ENCODE measurements at places on chromosomes 3 and 15.

GRCh38 chr3:179181021-179181472, 32.9 kb downstream of the PIK3CA start:
- peak; percentile 87 for DNase-seq

DNA sequence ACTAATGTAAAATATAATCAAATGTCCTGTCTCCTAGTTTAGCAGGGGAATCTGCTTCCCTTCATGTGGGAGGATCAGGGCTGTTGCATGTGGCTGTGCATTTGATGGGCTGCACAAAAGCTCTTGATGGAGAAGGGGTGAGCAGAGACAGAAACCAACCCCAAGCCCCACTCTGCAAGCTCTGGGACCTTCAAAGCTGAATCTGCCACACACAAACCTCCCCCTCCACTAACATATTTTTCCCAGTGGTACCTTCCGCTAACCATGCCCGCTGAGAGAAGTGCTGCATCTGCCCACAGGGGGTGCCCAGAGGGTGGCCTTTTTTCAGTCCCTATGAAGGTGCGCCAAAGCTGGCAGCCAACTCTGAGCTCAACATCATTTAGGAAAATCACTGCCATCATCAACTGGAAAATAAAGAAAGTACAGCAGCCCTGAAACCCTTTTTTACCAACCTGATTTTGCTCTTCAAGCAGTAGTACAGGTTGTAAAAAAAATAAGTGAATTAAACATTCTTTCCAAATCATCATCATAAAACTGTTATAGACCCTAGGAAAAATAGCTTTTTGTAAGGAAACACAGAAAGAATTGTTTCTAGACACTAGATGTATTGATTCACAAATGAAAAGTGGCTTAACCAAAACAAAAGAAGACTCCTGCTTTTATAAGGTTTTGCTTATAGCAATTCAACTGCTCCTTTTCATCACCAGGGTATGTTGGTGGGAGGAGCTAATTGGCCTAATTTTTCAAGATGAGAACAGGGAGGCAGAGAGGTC, 97.0 kb downstream of the HHLA2 start:
- no peak for DNase-seq

DNA sequence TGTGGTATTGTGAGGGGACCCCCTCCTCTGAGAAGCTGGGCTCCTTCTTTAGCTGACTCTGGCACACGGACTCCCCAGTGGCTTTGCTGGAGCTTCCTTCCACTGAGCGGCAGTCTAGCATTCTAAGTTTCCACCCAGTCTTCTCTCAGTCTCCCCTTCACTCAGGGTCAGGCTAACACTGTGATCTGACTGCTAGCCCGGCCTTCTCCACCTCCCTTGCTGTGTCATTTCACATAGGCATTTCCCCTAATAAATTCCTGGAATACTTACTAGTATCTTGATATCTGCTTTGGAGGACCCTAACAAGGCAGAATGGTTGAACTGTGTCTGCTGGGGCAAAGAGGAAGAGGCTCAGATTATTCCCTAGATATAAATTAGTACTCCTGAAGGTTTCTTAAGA, 106.2 kb upstream of the THBS1 start:
- DNase-seq: no peak

DNA sequence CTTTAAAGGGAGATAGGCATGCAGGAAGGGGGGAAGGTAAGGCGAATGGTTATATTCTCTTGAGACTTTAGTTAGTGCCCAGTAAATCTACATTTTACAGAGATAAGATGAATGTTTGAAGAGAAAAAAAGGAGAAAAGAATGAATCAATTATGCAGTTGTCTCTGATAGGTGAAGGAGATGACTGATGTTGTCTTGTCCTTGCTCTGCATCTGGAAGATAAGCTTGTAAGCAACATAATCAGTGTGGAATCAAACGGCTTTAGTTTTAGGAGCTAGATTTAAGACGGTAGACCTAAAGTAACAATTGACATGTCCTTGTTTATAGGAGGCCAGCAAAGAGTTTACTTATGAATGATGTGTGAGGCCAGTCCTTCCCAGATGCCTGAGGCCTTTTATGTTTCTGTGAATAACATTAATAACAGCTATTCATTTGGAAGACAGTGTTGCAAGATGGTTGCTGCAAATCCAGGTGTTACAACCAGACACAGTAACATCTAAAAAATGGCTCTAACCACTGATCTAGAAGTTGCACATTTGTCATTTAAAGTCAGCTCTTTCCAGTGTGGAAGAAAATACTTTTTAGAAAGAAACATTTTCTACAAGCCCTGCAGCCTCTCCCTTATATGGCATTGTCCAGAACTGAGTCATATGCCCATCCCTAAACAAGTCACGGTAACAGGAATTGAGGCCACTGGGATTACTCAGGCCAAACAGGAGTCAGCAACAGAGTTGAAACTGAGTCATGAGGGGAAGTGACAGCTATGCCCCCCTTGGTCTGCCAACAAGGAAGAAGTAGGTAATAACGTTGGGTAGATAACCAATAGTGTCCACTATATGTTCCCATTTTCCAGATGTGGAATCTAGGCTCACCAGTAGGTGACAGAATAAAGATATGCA, 77.5 kb upstream of the FBN1 start:
- DNase-seq: peak; percentile 95

- DNase-seq: no peak
Measured at GRCh38 chr3:97291901-97292300, 472.7 kb upstream of the ARL6 start.

DNA sequence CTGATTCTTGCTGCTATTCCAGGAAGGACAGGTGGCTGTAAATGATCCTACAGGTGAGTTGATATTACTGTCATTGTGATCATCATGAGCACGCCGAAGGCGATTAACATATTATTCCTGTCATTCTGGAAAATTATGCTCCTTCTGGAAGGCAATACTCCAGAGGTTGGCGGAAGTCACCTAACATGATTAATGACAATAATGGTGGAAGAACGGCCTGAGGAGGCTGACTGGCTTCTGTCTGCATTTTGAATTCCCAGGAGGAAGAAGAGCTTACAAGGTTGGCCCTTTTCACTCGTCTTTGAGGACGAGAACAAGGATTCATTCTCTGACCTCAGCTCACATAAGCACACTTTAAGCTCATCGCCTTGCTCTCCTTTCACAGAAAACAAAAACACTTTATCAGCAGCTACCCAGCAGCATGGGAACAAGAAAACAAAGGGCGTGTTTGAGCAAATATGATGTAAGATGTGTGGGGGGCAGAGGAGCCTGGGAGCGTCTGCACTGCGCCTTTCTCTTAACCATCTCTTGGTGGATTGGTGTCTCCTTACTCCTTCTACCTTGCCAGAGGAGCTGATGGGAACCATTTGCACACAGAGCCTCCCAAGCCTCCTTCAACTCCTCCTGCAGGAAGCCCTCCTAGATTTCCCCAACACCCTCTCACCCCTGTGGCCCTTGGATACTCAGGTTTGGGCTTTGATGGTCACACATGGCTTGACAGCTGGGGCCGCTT, 23.0 kb downstream of the ACSBG1 start:
- no peak for DNase-seq

GRCh38 chr15:39381517-39381916, 199.4 kb upstream of the THBS1 start:
- DNase-seq: peak; percentile 53

DNA sequence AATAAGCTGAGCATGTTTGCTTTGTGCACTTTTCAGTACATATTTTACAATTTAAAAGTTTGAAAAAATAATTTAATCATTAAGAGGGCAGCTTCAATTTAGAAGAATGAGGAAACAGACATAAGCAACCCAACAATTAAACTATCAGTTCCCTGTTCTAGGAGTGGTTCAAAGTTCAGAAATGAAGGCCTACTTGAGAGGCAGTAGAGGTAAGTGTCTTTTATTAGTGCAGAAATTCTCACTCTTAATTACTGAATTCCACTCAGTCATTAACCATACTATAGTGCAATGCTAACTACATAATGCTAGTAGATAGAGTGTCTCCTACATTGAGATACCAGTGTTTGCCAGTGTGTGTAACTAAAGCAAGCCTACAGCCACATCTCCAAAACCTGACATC, 73.1 kb downstream of the TNIK start:
- no peak for DNase-seq

GRCh38 chr3:160183345-160184076, 41.7 kb upstream of the C3orf80 start:
- DNase-seq: peak; percentile 57

DNA sequence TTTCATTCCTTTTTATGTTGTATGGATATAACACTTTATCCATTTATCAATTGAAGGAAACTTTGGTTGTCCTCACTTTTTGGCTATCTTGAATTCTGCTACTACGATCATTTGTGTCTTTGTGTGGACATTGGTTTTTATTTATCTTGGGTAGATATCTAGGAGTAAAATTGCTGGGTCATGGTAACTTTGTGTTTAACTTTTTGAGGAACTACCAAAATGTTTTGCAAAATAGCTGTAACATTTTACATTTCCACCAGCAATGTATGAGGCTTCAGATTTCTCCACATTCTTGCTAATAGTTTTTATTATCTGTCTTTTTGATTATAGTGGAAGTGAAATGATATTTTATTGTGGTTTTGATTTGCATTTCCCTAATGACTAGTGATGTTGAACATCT, 55.6 kb downstream of the TLNRD1 start:
- no peak for DNase-seq

GRCh38 chr3:123609063-123609462, 24.2 kb upstream of the HACD2 start:
- no peak for DNase-seq

GRCh38 chr15:90883976-90884718, at the start of gene FES:
Gene FES (plus strand): TSS chr15:90884504. CDS start chr15:90885046, 542 bp downstream.
- no peak for DNase-seq

GRCh38 chr3:52036829-52037228, 19.5 kb downstream of the DUSP7 start:
- DNase-seq: no peak

- no peak for DNase-seq
Measured at GRCh38 chr3:56724676-56725075, 41.6 kb upstream of the TASOR start.

DNA sequence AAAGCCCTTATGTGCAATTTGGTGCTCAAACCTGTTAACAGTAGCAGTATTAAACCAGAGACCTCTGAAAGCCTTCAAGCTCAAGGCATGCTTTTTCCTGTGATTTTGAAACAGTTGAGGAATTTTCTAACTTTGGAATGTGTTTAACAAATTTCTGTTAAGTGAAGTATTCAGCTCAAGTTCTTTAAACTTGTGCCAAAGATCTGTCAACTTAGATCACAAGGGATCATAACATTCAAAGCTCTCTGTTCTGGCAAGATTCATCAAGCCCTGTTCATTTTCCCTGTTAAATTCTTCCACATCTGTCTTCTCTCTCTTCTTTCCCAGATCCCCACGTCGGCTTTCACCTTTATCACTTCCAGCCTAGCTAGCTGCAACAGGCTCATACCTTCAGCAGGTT, 28.8 kb upstream of the RYK start:
- no peak for DNase-seq

DNA sequence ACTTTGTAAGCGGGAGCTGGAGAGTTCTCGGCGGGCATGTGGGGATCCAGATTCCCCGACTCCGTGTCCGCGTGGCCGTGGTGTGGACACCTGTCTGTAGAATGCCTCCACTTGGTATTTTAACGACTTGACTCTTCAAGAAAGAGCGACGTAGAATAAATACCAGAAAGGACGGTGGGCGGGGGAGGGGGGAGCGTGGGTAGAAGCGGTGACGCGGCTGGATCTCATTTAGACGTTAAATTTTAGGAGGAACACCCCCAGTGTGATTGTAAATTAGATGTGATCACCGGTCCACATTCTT, 620 bp upstream of the PYGO1 start:
- no peak for DNase-seq

GRCh38 chr3:161137260-161137659, 32.1 kb upstream of the B3GALNT1 start:
- DNase-seq: no peak

DNA sequence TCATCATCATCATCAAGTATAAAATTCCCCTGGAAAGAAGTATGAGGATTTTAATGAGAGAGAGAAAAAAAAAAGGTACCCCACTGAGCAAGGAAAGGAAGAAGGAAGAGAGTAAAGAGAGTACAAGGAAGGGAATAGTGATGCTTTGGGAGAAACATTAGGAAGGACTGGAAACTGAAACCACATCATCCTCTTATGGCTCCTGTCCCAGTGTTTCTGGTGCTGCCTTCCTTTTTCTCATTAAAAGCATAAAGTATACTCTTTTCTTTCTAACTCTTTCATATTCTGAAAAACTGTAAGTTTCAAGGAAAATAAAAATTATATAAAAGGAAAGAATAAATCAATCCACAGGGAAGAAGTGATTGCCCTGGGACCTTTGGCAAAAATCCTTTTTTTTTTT, 616.4 kb upstream of the CBLB start:
- DNase-seq: peak; percentile 3

- no peak for DNase-seq
Measured at GRCh38 chr15:56814429-56814828, 81.1 kb upstream of the ZNF280D start.

DNA sequence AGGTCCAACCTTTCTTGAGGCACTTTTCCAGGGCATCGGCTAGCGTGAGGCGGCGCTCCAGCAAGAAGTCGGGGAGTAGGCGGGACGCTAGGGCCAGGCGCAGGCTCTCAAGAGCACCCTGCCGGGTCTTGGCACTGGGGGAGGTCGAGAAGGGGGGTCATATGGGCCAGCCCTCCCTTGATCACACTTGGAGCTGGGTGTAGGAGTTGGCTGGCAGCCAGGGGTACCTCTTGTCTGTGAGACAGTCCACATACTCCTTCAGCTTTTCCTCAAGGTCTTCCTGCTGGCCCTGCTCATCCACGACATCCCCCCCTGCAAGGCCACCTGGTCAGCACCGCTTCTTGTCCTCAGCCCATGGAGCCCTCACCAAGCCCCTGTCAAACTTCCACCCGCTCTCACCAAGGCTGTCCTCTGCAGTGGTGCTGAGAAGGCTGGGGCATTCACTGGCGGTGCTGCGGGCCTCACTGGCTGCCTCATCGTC, 2.0 kb downstream of the IFRD2 start:
- no peak for DNase-seq

DNA sequence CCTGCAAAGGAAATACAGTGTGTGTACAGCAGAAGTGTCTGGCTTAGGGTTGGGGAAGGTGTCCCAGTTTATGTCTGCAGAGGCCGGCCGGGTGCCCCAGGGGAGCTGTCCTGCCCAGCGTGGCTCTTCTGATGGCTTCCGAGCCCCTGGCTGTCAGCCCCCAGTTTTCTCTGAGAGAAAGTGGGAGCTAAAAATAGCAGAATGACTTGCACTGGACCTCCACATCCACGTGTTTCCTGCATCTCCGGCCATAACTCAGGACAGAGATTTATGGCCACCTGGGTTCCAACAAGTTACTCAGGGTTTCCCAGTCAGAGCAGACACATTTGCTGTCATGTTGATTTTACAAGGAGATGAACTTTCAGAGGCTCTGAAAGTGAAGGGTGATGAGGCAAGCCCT, 192.0 kb downstream of the ATP10A start:
- peak; percentile 33 for DNase-seq

GRCh38 chr3:137987723-137988122, 22.2 kb upstream of the CLDN18 start:
- DNase-seq: no peak

GRCh38 chr15:93070132-93070531, 18.9 kb downstream of the RGMA start:
- no peak for DNase-seq
